Esophagus mucosa (tissue), 1 donor: ENCODE measurements at places on chromosomes 12 and 14.

DNA sequence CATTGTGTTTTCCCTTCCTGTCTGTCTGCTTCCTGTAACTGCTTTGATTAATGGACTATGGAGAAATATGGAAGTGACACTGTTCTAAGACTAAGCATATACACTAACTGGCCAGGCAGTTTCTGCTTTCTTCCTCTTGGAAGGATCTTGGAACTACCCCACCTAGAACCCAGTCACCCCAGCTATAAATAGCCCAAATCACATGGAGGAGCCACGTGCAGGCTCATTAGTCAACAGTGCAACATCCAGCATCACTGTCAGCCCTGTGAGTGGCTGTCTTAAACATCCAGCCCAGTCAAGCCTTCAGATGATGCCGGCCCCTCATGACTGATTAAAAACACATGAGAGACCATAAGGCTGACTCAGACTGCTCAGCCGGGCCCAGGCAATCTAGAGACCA, 39.2 kb downstream of the BCAT1 start:
- ATAC-seq: peak; percentile 94

GRCh38 chr12:100718187-100718586, 76.4 kb upstream of the ANO4 start:
- ATAC-seq: no peak

DNA sequence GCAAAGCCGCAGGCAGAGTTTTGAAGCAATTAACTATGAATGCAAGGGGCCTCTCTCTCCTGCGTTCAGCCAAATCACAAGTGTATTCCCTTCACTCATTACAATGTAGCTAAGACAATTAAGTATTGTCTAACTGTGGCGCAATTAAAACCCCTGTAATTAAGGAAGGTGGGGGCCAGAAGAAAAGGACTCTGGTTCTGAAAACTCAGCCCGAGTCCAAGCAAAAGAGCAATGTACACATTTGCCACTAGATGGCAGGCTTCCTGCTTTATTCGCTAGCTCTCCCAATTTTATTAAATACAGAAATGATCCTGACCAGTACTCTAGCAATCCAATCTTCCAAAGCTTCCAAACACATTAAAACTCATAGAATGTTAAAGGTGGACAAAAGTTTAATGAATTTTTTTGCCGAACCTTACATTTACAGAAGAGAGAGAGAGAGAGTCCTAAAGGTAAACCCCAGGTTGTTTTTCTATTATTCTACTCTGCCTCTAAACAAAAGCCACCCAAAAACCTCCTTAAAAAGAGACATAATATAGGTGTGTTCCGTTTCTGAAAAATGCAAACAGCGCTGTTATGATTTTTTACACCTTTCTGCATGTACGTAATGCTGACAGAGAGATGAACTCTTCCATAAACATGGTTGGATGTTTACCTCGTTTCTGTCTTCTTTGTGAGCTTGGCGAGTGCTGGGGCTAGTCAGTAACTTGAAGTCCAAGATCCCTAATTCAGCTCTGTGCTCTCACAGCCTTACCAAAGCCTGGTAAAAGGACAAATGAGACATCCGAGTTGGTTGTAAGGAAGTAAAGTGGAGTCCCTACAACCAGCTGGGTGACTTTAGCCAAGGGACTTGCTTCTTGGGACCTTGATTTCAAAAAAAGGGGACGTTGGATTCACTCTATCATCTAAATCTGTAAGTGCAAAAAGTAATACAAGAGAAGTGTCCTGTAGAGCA, 50.9 kb upstream of the VASH1 start:
- ATAC-seq: peak; percentile 46

- no peak for ATAC-seq
Observed at GRCh38 chr14:61343471-61343870, 22.1 kb downstream of the PRKCH start.

DNA sequence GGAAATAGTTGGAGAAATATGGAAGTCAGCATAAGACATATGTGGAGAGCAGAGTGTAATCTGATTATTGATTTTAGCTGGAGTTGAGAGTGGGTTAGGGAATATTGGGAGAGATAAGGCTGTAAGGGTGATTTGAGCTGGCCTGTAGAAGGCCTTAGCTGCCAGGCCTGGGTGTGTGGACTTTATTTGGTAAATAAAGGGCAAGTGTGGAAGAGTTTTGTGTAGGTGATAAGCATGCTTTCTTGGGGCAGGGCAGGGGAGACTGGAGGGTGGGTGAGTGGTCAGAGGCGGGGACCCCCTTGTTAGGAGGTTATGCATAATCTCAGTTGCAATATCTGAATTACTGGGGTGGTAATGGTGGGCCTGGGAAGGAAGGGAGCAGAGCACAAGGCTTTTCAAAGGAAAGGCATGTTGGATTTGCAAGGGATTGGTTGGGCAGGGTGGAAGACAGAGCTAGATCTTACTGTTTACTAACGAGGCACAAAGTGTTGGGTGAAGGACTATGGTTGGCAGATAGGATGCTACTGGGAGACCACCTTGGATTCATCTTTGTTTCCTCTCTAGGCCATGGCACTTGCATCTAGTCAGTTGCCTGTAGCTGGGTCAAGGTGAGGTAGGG, 5.5 kb downstream of the KHNYN start:
- no peak for ATAC-seq

- ATAC-seq: peak; percentile 55
Observed at GRCh38 chr12:54126029-54126695, 62.6 kb downstream of the SMUG1 start.

- no peak for ATAC-seq
Observed at GRCh38 chr12:101468948-101469347, 6.2 kb upstream of the SPIC start.

DNA sequence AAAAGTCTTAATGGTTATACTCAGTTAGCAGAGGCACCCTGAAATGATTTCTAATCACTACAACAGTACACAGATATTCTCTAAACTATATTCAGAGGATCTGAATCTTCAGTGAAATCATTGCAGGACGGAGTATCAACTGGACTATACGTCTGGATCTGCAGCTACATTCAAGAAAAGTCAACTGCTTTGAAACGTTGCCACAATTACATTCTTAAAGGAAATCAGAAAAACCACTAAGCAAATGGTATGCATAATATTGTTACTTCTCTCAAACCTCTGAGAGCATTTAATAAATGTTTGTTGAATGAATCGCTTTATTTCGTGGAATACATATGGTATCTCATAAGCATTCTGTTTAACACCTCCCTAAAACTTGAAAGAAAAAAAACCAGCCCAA, 67.4 kb downstream of the MED13L start:
- no peak for ATAC-seq
